ENCODE measurements at places on chromosomes 16 and 17.

GRCh38 chr16:10114409-10114808, 67.8 kb downstream of the GRIN2A start:
- no peak for DNase-seq

DNA sequence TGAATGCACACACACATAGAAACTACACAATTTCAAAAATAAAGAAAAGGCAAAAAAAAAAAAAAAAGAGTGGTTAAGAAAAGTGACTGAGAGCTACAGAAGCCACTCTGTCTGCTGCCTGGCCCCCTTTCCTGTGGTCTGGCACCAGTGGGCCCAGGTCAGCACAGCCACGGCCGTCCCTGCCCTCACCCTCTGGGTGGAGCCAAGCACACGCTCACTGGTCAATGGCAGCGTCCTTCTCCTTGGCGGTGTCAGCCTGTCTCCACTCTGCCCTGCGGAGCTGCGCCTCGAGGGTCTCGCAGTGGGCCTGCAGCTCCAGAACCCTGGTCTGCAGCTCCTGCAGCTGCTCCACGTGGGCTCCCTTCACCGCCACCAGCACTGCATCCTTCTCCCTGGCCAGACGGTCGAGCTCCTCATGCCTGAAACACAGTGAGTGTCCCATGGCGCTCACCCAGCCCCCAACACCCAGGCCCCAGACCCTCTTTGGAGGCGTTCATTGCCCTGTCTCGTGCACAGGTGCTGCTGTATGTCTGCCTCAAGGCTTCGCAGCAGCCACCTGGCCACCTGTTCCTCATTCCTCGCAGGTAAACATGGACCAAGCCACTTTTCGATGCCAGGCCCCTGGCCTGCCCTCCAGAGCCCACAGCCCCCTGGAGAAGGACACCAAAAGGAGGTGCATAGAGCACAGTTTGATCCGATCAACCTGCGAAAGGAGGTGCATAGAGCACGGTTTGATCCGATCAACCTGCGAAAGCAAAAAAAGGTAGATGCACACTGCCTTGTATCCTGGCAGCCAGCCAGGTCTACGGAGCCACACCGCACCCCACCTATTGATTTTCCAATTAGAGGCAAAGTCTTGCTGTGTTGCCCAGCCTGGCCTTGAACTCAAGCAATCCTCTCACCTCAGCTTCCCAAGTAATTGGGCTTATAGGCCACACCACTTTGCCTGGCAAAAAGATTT, 24.4 kb downstream of the CCDC57 start:
- no peak for DNase-seq

- DNase-seq = no peak
Observed at GRCh38 chr16:2899564-2900072, 12.1 kb upstream of the FLYWCH1 start.

GRCh38 chr17:82376042-82376730, 4.6 kb downstream of the UTS2R start:
- no peak for DNase-seq

- no peak for DNase-seq
Observed at GRCh38 chr16:55471448-55472097, 7.4 kb upstream of the MMP2 start.

- DNase-seq = no peak
Observed at GRCh38 chr17:29368926-29369325, 21.2 kb upstream of the TAOK1 start.

GRCh38 chr16:10521681-10522274, 58.6 kb downstream of the EMP2 start:
- DNase-seq = peak; percentile 41

DNA sequence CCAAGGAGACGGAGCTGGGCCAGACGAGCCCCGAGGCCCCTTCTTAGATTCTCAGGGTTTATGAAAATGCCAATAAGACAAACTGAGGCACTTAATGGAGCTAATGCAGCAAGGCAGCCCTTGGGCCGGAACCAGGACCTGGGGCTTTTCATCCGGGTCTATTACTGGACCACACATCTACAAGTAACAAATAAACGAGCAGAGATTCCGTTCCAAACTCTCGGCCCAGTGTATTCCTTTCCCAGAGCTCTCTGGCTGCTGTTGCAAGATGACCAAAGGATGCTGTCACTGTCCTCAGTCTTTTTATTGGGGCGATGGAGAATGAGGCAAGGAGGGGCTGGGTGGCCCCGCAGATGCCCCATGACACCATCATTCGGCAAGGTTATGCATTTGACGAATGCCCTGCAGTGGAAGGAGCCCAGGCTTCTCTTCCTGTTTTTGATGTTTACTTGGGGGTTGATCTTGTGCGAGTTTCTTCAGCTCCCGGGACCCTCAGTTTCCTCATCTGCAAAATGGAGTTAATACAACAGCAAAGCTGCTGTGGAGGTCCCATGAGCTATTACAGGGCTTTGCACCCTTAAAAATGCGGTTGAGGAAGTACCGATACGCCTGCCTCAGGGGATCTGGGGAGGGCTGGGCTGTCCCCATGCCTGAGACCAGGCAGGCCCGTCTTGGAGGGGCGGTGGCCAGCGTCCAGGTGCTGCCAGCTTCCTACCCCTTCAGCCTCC, 1.1 kb upstream of the NTN1 start:
- no peak for DNase-seq
